Inflammatory macrophage treated with lipopolysaccharide for 1 hour (primary cell): ENCODE measurements at places on chromosomes 1 and 21.
A peak's percentile ranks its signal among the peaks of the same experiment; 100 is the strongest.

DNA sequence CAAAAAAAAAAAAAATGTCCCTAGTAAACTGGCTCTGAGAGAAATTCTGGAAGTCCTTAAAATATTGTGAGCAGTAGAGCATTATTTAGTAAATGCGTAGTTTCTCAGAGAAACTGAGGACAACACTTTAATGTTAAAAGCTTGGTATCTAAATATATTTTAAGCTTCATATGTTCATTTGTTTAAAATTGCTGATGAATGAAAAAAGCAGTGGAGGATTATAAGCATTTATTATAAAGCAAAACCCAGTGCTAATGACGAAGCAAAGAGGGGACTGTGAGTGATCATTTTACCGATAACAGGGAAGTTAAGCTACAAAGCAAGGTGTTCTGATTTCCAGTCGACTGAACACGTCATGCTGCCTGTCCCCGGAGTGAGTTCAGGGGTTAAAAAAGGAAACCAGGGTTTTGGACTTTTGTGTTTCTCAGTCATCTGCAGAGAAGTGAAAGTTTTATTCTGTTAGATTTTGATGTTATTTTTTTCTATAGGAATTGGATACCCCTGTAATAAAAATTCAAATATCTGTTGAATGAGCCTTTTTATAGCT is 64.5 kb upstream of the SCCPDH start:
- DNase-seq = no peak

- no peak for DNase-seq
Observed at GRCh38 chr1:92363401-92363800, 64.5 kb downstream of the RPAP2 start.

DNA sequence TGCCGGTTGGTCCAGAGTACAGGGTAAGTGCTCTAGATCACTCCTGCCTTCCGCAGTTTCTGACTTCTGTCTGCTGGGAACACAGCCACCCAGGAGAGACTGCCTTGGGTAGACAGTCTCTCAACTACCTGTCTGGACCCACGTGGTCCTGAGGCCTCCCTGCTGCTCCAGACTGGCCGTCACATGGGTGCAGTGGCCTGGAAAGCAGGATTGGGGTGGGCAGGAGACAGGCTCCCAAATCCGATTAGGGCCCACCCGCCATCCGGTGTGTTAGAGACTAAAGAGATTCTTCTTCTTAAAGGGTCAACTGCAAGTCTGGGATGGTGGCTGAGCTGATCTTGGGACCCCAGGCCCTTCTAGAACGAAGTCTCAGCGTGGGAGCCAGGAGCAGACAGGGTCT is 105.5 kb downstream of the EBNA1BP2 start:
- no peak for DNase-seq

GRCh38 chr1:16367968-16368890 is 1.2 kb downstream of the SZRD1 start:
- DNase-seq = no peak

- no peak for DNase-seq
Observed at GRCh38 chr1:184188037-184188436, 136.5 kb downstream of the TSEN15 start.

DNA sequence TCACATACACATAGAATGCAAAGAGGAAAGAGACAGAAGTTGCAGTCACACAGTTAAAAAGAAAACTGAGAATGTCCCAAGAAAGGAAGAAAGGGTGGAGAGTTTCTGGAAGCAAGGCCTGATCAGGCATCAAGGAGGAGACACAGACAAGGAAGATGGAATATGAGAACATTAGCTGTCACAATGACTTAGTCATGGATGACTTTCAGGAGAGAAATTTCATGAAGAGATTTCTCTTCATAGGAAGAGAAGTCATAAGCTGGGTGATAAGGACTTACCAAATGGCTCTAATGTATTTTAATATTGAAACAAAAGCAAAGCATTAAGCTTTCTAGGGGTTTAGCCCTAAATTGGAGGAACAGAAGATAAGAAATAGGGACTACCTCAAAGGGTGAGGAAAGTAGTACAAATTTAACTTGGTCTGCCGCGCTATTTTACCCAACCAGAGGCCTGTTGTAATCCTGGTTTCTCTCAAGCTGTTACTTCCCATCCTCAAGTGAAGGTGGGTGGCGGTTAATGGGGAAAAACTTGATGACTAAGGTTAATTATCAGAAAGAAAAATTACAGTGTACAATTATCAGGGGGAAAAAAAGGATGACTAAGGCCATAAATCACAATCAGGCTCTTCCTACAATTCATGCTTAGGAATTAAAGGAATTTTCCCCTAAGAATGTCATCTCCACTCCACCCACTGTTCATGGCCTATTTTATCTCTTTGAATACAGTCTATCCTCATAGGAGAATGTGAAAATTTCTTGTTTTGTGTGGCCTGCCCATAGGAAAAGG is 93.9 kb upstream of the ADGRL2 start:
- no peak for DNase-seq

GRCh38 chr21:46061518-46061917 is 36.4 kb upstream of the COL6A2 start:
- DNase-seq = peak; percentile 53

DNA sequence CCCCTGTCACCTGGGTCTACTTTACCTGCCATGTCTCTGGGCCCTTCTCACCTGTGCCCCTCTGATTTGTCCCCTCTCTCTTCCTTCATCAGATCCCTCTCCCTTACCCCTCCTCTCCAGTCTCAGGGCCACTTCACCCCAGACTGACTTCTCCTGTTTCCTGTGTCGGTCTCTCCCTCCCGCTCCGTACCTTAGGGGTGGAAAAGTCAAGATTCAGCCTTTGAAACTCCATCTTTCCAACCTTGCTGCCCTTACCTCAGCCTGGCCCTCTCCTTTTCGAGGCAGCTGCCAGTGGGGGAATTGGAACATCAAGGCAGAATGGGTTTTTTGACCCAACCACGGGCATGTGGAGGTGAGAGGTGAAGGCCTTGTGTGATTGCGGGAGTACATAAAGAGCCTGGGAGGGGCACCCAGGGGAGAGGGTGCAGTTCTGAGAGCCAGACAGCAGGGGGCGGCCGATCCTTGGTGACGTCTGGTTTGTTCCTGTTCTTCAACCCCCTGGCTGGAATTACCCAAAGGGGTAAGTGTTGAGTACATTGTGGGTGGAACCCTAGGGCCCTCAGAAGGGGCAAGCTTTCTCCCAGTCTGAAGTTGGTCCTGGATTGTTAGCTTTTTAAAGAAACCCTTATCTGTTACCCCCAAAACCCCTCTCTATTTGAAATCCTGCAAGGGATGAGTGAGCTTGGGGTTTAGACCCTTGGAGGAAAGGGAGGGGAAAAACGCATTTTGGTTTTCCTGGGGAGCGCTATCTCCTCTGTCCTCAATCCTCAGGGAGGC is 12.3 kb upstream of the DMBX1 start:
- peak; percentile 97 for DNase-seq

DNA sequence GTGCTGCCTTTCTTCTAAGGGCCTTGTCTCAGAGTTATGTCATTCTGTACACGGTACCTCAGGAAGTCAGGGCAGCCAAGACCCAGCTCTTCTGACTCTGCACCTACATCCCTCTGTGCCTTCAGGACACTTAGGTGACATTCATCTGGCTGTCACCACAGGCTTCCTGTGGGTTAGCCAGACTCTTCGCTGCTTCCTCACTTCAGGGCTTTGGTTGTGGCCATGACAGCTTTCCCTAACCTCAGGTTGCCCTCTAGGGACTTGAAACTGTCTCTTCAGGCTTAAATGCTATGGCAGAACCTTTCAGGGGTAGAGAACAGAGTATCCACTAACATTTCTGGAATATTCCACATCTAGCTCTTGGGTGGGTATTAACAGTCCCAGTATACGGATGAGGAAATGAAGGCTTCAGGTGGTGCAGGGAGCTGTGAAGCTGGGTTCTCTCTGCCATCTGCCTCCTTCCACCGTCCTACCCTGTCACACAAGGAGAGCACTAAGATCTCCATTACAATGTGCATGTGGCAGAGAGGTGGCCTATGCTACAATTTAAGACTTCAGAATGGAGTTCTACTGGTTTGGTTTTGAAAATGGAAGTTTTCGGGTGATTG is 9.9 kb downstream of the TSSK3 start:
- DNase-seq = peak; percentile 10

GRCh38 chr1:174700775-174701174 is 253.0 kb downstream of the GPR52 start:
- no peak for DNase-seq

DNA sequence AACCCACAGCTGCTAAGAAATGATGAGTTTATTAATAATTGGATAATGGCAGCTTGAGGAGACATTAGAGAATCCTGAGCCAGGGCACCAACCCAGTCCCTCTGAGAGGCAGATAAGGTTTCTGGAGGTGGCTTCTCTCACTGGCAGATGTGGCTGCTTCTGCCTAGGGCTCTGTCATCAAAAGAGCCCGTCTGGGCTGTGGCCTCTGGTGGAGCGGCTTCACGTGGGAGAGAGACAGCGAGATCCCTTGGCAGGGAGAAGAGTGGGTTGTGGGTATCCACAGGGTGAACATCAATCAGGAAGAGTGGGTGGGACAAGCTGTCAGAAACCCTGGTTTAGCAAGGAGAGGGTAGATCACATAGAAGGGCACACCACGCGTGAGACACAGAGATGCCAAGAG is 30.0 kb downstream of the VWA5B1 start:
- no peak for DNase-seq

- no peak for DNase-seq
Observed at GRCh38 chr1:26067432-26067911, at the start of gene TRIM63. TSS of gene TRIM63 (minus strand) at chr1:26067630. CDS start at chr1:26067494, 136 bp downstream.

DNA sequence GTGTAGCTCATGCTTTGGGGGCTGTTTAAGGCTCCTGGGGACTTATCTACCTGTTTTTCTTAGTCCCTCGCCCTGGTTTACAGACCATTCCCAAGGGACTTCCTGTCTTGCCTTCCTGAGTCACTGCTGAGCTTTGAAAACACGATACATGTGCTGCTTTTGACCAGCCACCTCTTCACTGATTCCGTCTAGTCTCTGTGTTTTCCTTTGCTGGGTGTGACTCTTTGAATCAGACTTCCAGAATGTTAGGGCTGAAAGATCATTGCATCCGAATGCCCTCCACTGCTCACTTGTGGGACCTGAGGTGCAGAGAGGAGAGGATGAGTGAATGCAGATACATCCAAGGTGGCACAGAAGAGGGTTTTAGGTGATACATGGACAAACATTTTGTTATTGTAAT is 35.4 kb upstream of the CITED4 start:
- no peak for DNase-seq

DNA sequence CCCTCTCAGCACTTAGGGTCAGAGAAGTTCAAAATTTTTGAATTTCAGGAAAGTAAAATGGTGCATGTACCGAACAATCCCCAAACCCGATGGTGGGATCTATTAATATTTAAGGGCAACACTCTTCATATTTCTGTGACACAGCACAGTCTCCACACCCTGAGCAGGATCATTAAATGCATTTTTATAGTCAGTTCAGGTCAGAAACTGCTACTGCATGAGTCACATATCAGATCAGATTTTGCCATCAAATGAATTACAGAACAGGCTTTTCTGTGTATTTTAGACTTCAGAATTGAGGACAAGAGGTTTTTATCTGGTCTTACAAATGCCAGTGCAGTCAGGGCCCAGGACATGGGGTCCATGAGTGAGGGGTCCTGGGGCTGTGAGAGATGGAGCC is 79.2 kb downstream of the RIPK4 start:
- no peak for DNase-seq

DNA sequence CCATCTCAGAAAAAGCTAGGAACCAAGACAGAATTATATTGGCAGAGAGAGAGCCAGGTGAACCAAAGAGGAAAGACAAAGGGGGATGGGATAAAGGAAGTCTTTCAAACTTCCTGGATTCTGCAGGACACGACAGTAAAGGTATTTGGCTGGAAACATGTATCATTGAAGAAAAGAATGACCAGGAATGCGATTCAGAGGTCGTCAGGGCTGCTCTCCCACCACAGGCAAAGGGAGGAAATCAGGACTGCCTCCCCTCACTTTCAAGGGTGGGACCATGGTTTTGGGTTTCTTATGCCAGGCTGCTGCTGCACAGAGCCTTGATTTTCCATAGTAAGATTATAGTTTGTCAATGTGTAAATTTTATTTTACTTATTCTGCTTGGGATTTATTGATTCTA is 848.8 kb downstream of the BRINP3 start:
- no peak for DNase-seq

DNA sequence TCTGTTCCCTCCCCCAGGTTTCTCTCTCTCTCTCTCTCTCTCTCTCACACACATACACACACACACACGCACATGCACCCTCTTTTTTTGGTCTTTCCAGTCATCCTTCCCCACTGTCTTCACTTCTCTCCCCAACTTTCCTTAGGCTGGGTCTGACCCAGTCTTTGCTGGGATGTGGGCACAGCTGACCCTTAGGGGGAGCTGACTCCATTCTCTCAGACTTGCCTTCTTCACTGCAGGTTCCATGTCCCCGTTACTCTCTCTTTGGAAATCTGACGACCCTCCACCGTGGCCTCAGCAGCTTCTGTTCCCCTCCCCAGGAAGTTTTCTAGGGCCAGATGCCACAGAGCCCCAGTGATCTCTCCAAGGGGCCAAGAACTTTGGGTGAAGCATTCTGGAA is 2.1 kb downstream of the DISP3 start:
- no peak for DNase-seq

DNA sequence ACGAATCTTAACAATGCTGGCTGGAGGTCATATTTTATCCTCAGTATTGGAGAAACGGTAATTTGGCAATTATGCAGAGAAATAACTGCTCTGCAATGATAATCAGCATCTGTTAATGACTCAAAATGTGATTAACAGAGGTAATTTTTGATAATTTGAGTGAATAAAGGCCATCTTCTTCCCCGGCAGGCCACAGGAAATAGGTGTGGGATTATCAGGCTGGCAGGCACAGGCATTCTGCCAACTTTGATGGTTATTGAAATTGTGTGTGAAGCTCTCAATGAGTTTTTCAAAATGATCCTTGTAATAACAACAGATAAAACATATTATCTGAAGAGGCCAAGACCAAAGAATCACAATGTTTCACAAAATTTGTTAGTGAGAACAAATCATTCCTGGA is 309.0 kb downstream of the PTGER3 start:
- no peak for DNase-seq

DNA sequence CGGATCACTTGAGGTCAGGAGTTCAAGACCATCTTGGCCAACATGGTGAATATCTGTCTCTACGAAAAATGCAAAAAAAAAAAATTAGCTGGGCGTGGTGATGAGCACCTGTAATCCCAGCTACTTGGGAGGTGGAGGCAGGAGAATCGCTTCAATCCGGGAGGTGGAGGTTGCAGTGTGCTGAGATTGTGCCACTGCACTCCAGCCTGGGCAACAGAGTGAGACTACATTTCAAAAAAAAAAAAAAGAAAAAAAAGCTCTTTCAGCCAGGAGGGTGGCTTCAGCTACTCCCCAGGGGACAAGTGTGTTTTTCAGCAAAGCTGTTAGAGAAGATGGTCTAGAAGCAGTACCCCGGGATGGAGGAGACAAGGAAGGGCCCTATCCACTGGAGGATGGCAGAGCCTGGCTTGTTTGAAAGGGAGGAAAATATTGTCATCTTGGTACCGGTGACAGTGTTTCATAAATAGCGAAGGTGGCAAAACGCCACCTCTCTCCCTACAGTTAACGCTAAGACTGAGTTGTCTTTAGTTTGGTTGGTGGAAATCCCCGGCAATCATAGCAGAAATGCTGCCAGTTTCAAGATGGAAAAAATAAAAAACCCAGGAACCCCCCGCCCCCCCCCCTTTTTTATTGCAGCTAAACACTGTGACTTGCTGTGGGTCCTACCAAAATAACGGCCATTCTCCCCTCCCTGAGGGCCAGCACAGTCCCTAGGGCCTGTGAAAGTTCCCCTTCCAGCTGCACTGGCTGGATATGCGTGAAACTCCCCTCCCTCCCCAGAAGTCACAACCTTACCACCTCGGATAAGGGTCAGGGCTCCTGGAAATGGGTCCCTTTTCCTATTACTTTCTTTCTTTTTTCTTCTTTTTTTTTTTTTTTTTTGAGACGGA is 3.5 kb downstream of the PIK3CD start:
- DNase-seq = peak; percentile 18
